ENCODE measurements at places on chromosomes 7 and 10. TPM values are rescaled to one million over a fixed set of nuclear protein-coding genes. Genes with fewer than 3 reads are reported as not detected.

Gene FAM171A1
- total RNA-seq: 14.8 TPM

Gene NRG3
- total RNA-seq: 0.41 TPM

Gene SFTPD
- not detected for total RNA-seq

Gene SFTPA1
- not detected for total RNA-seq

Gene RBP3
- not detected for total RNA-seq

Gene PTPRZ1
- total RNA-seq: 11.7 TPM

Gene BUD23
- total RNA-seq: 36.9 TPM

Gene BLVRA
- 46.4 TPM for total RNA-seq

GRCh38 chr7:14420768-14421167 is 431.3 kb upstream of the ETV1 start:
- H3K36me3 ChIP-seq: no peaks in the 10 kb centered on the region
- H3K4me1 ChIP-seq: no peaks in the 10 kb centered on the region
- no peak overlapping the region for H3K4me3 ChIP-seq
- no peak for DNase-seq
- no peaks in the 10 kb centered on the region for H3K27me3 ChIP-seq

DNA sequence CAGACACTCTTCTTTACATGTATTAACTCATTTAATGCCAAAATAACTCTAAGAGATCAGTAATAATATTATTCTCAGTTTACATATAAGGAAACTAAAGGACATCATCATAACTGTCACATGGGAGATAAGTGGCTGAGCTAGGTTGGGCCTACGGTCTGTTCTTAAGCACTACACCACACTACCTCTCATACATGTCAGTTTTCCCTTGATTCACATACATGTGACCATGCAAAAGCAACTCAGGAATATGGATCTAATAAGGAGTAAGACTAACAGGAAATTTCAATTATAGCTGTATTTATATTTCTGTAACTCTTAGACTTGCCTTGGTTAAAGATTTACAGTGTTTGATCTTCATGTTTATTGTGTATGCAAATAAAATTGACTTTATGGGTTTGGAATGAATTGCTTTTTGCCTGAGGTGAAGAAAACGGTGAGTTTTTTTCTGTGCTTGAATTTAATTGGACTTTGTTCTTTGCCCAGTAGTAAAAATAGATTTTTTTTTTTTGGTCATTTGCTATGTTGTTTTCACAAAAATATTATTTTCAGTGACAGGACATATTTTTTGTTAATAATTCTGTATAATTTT is 69.7 kb downstream of the CYP51A1 start:
- no peak overlapping the region for H3K27ac ChIP-seq
- no peak for DNase-seq
- H3K4me3 ChIP-seq: no peak overlapping the region
- H3K36me3 ChIP-seq: peaks cover 16% of the 10 kb centered on the region
- no peaks in the 10 kb centered on the region for H3K4me1 ChIP-seq

DNA sequence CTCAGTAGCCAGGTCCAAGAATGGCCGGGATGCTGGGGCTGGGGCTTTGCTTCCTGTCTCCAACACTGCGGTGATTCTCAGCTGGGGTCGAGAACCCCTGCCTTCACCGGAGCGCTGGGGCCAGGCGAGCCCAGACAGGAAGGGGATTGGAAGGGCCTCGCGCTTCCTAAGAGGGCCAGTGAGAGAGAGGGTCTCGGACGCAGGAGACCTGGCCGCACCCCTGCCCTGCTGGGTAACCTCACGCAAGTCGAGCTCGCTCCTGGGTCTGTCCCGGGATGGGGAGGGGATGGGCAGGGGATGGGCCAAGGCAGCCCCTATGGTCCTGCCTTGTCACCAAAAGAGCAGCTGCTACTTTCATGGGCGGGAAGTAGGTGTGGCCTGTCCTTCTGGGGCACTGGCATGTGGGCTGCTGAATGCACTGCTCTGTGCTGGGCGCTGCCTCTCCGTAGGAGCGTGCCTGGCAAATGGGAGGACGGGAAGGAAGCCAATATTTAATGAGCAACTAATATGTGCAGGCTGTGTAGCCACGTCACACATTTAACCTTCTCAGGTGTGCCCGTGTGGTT is 20.0 kb downstream of the KCNK18 start:
- no peak overlapping the region for H3K27ac ChIP-seq
- H3K27me3 ChIP-seq: no peaks in the 10 kb centered on the region
- DNase-seq: no peak
- H3K4me3 ChIP-seq: peak overlapping the region; percentile 68
- no peaks in the 10 kb centered on the region for H3K36me3 ChIP-seq
- peaks cover 13% of the 10 kb centered on the region for H3K4me1 ChIP-seq

DNA sequence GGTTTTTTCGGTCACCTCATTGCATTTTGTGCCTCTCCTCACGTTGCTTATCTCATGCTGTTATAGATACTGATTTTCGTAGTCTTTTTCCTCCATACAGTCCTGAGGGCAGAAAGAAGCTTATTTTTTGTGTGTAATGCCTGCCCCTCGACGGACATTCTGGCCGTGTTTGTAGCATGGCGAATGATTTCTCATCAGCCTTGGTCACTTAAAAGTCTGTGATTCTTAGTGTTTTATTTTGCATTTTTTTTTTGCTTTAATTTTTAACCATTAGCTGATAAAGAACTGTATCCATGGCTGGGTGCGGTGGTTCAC is 469 bp upstream of the NOC3L start:
- H3K27ac ChIP-seq: peak overlapping the region; percentile 63
- no peaks in the 10 kb centered on the region for H3K27me3 ChIP-seq
- H3K4me1 ChIP-seq: peaks cover 13% of the 10 kb centered on the region
- no peak for DNase-seq
- peak overlapping the region; percentile 85 for H3K4me3 ChIP-seq
- H3K36me3 ChIP-seq: no peaks in the 10 kb centered on the region

DNA sequence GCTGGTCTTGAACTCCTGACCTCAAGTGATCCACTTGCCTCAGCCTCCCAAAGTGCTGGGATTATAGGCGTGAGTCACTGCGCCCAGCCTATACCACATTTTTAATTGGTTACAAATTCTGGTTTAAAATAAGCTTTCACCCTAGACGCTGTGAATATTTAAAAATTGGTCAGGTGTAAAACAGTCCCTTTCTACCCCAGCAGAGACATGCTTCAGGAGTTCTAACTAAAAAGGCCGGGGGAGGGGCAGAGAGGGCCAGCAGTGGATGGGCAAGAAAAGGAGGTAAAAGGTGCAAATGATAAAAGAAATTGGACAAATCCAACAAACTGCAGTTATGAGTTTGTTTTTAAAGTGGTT is 70.0 kb downstream of the WAPL start:
- no peaks in the 10 kb centered on the region for H3K27me3 ChIP-seq
- H3K36me3 ChIP-seq: peaks cover 18% of the 10 kb centered on the region
- H3K4me1 ChIP-seq: no peaks in the 10 kb centered on the region
- DNase-seq: no peak
- no peak overlapping the region for H3K4me3 ChIP-seq
- H3K27ac ChIP-seq: no peak overlapping the region

DNA sequence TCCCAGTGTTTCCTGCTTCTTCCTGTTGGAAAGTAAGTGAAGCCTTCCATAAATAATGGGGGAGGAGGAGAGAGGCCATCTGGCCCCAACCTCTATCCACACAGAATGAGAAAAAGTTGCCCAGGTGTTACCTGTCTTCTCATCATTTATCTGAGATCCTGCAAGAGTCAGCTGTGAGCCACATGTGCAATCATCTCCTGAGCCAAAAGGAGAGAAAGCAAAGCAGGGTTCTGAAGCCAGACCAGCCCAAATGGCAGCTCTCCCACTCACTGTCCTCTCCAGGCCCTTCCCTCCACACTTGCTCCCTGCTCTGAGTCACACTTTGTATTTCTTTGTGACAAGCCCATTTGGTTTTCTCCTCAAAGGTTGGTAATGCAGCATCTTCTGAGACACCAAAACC is 65.9 kb downstream of the FAM204A start:
- no peak overlapping the region for H3K4me3 ChIP-seq
- no peak for DNase-seq
- H3K4me1 ChIP-seq: peaks cover 3% of the 10 kb centered on the region
- H3K27ac ChIP-seq: no peak overlapping the region

DNA sequence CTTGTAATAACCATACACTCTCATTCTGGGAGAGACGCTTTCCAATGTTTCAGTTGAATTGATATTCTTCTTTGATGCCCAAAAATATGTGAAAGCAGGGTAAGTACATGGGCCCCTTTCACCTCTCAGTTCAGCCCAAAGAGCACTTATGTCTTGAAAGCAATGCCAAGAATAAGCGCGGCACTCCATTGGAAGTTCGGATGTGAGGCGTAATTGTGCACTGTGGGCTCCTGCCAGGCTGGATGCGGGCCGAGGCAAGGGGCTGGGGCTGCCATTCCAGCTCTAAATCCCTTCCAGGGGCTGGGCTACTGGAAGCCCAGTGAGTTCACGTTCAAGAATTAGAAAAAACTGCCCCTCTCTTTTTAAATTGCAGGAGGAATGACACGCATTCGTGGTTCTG is 113.8 kb downstream of the EBF3 start:
- no peak for DNase-seq
- no peaks in the 10 kb centered on the region for H3K4me1 ChIP-seq

DNA sequence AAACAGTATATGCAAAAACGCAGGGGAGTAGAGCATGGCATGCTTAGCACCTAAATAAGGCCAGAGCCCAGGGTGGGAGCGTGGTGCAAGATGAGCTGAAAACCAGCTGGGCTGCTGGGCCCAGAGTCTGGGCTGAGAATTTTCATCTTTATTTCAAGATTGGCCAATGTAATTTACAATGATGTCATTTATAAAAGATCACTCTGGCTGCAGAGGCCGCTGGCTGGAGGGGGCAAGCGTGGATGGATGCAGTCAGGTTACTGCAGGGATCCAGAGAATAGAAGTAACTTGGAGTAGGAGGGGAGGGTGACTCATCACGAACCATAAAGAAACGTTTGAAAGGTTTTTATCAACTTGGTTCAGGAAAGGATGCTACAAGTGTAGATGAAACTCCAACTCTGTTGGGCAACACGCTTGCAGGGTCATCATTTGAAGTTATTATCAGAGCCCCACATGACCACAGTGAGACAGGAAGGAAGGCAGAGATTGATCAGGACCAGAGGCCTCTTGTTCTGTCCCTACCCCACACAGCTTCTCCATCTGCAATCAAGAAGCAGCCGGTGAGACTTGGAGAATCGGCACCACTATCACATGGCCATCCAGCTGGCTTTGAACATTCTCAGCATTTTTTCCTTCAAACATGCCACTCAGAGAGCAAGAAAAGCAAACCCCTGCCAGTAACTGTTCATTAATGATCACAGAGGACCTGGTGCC is 49.2 kb downstream of the ODAD2 start:
- no peak overlapping the region for H3K27ac ChIP-seq
- no peak overlapping the region for H3K4me3 ChIP-seq
- H3K27me3 ChIP-seq: no peaks in the 10 kb centered on the region

GRCh38 chr10:49311555-49312236 is 12.7 kb downstream of the C10orf71 start:
- DNase-seq: no peak
- H3K27ac ChIP-seq: no peak overlapping the region
- no peak overlapping the region for H3K4me3 ChIP-seq
- H3K27me3 ChIP-seq: no peaks in the 10 kb centered on the region
- H3K4me1 ChIP-seq: no peaks in the 10 kb centered on the region

- peaks cover 65% of the 10 kb centered on the region for H3K4me1 ChIP-seq
- no peak for DNase-seq
- H3K27ac ChIP-seq: peak overlapping the region; percentile 88
- no peaks in the 10 kb centered on the region for H3K36me3 ChIP-seq
- H3K27me3 ChIP-seq: no peaks in the 10 kb centered on the region
Observed at GRCh38 chr7:102992938-102993717, 80.3 kb downstream of the LRRC17 start.

DNA sequence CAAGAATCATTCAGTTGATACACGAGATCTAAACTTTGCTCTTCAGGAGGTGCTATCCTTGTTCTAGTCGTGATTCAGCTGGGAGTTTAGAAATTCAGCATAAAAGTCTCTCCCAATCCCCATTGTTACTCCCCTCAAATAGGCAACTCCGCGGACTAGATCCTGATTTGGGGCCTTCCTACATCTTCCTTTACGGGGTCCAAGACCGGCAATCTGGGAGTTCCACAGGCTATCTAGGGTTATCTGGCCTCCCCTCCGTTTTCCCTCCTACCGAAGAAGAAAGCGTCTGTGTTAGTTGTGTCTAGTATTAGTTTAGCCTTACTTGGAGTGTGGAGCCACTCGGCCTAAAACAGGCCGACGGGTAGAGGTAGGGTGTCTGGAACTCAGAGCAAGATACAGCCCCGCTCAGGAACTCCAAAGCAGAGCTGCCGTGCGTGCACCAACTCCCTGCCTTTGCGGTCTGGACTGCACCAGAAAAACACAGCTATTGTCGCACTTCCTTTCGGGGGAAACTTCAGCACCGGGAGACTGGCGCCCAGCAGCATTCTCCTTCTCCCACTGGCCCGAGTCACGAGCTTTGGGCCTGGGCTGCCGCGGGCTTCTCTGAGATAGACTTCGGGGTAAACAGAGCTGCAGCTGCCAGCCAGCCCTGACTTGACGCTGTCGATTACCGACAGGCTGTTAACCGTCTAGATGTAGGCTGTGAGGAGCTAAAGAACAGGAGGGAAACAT is 1.5 kb upstream of the DLX5 start:
- H3K4me3 ChIP-seq: peak overlapping the region; percentile 64
- peaks cover 10% of the 10 kb centered on the region for H3K4me1 ChIP-seq
- H3K27me3 ChIP-seq: peaks cover 16% of the 10 kb centered on the region
- H3K36me3 ChIP-seq: no peaks in the 10 kb centered on the region

- no peak for DNase-seq
- no peaks in the 10 kb centered on the region for H3K4me1 ChIP-seq
- H3K27me3 ChIP-seq: no peaks in the 10 kb centered on the region
- H3K36me3 ChIP-seq: no peaks in the 10 kb centered on the region
- no peak overlapping the region for H3K27ac ChIP-seq
Observed at GRCh38 chr7:136452949-136453348, 415.5 kb upstream of the CHRM2 start.

DNA sequence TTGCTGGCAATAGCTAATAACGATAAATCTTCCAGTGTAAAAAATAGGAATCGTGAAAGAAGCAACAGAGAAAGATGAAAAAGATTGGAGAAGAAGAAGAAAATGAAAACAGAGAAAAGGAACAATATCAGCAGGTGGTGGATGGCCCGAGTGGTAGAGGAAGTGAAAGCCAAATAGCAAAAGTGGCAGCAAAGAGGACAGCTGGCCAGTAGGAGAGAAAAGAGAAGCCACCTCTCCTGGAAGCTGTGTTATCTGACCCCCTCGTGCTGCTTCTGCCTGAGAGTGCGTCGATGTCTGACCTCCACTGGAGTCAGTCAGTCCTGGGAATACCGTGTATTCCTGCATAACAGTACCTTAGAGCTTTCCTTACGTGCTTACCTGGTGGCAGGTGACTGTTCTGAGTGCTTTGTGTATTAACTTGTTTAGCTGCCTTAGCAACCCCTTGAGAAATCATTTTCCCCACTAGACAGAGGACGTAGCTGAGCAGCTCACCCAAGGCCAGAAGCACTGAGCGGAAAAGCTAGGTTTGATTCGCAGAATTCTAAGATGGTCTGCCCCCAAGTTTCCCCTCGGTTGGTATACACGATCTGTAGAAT is 88.3 kb downstream of the CHN2 start:
- H3K27ac ChIP-seq: no peak overlapping the region
- no peaks in the 10 kb centered on the region for H3K27me3 ChIP-seq
- H3K4me3 ChIP-seq: no peak overlapping the region
- H3K36me3 ChIP-seq: no peaks in the 10 kb centered on the region
- DNase-seq: no peak

Data from thoracic aorta (tissue), 2 donors.